HL-60 (cell line): ENCODE measurements at places on chromosomes 13 and 19.
A peak's percentile ranks its signal among the peaks of the same experiment; 100 is the strongest.

- DNase-seq: peak; percentile 39
Measured at GRCh38 chr13:72221276-72221962, 354.4 kb upstream of the DACH1 start.

GRCh38 chr19:41682437-41682836, 5.6 kb downstream of the CEACAM7 start:
- DNase-seq: no peak

- peak; percentile 47 for DNase-seq
Measured at GRCh38 chr13:30107521-30108136, 199.7 kb downstream of the KATNAL1 start.

DNA sequence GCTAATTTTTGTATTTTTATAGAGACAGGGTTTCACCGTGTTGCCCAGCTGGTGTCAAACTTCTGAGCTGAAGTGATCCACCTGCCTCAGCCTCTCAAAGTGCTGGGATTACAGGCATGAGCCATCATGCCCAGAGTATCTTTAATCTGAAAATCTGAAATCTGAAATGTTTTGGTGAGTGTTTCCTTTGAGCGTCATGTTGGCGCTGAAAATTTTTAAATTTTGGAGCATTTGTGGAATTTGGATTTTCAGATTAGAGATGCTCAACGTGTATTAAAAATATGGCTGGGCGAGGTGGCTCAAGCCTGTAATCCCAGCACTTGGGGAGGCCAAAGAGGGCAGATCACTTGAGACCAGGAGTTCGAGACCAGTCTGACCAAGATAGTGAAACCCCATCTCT, 5.1 kb upstream of the CPAMD8 start:
- DNase-seq: no peak

GRCh38 chr19:44903602-44904425, 1.8 kb upstream of the APOE start:
- DNase-seq: peak; percentile 72

GRCh38 chr19:54231077-54231931, 8.5 kb upstream of the LILRB3 start:
- DNase-seq: peak; percentile 78

- DNase-seq: peak; percentile 99
Measured at GRCh38 chr19:35908973-35909683, 1.0 kb upstream of the TYROBP start.

DNA sequence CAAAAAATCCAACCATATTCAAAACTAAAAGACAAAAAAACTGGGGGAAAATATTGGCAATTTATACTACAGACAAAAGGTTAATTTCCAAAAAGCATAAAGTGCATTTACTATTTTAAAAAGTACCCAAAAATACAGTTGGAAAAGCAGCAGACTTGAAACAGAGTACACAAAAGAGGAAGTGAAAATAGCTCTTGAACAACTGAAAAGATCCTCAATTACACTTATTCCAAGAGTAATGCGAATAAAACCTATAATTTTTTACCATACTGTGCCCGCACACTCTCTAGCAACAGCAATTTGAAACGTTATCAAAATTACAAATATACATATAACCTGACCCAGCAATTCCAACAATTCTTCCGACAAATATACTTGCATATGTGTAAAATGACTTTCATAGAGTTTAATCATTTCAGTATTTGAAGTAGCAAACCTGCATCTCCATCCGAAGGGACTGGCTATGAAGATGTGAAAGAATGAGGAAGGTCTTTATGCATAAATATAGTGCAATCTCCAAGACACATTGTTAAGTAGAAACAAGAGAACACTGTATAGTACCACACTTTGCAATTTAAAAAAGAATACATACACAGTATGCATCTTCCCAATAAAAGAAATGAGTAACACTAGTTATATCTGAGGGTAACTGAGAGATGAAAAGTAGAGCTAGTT, 25.4 kb downstream of the ALG5 start:
- no peak for DNase-seq

- no peak for DNase-seq
Measured at GRCh38 chr13:69287050-69287698, 820.5 kb upstream of the ATXN8OS start.

DNA sequence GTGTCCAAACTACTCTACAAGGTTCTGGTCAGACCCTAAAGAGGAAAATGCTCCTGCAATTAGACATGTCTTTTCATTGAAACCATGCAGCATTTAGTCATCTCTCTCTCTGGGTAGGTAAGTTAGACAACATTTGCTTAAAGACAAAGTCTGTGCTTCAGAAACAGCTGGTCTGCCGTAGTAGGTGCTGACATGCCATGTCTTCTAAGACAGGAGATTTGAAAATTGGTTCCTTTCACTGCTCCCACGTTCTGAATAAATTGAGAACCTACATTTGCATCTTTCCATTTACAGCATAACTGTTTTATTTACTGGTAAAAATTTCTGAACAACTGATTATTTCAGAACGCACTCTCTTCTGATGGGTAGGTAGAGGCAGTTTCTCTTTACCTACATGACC, 494.0 kb downstream of the EFNB2 start:
- no peak for DNase-seq

GRCh38 chr13:49933511-49933910, 2.6 kb downstream of the SPRYD7 start:
- DNase-seq: no peak

- no peak for DNase-seq
Measured at GRCh38 chr13:100234524-100235136, 145.7 kb downstream of the PCCA start.

- peak; percentile 82 for DNase-seq
Measured at GRCh38 chr13:114111577-114111976, 20.8 kb downstream of the RASA3 start.

DNA sequence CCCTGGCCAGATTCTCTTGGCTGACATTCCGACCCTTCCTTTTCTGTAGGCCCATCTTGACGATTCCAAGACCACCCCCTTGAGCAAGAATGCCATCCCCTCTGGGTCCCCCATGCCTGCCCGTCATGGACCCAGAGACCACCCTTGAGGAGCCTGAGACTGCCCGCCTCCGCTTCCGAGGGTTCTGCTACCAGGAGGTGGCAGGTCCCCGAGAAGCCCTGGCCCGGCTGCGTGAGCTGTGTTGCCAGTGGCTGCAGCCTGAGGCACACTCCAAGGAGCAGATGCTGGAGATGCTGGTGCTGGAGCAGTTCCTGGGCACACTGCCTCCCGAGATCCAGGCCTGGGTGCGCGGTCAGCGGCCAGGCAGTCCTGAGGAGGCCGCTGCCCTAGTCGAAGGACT, 978 bp downstream of the ZNF446 start:
- DNase-seq: no peak

- no peak for DNase-seq
Measured at GRCh38 chr13:114213980-114214379, 20.7 kb upstream of the CDC16 start.

- DNase-seq: no peak
Measured at GRCh38 chr13:21504379-21504778, 45.3 kb upstream of the ZDHHC20 start.

DNA sequence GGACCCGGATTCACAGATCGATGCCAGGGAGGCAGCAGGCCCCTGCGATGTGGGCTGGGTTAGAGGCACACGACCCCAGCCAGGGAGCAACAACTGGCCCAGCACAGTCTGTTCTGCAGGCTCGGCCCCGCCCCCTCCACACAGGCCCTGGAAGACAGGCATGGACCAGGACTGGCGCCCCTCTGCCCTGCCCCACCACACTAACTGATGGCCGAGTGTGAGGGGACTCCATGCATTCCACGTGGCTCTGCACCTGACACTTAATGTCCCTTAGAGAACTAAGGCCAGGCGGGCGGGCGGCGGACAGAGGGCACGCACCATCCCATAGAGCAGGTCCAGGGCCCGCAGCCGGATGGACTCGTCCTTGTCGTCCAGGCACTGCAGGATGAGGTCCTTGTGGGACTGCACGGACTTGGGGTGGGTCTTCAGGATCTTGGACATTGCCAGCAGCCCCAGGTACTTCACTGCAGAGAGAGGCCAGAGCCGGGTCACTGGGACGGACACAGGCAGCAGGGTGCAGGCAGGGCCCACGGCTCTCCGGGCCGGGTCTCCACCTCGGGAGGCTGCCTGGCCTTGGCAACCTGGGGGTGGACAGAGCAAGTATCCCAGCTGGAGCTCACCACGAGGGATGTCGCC, 24.8 kb downstream of the IZUMO4 start:
- DNase-seq: no peak

- no peak for DNase-seq
Measured at GRCh38 chr19:30155381-30156200, 213.6 kb downstream of the URI1 start.

GRCh38 chr13:97855570-97856303, 97.7 kb upstream of the IPO5 start:
- peak; percentile 15 for DNase-seq

DNA sequence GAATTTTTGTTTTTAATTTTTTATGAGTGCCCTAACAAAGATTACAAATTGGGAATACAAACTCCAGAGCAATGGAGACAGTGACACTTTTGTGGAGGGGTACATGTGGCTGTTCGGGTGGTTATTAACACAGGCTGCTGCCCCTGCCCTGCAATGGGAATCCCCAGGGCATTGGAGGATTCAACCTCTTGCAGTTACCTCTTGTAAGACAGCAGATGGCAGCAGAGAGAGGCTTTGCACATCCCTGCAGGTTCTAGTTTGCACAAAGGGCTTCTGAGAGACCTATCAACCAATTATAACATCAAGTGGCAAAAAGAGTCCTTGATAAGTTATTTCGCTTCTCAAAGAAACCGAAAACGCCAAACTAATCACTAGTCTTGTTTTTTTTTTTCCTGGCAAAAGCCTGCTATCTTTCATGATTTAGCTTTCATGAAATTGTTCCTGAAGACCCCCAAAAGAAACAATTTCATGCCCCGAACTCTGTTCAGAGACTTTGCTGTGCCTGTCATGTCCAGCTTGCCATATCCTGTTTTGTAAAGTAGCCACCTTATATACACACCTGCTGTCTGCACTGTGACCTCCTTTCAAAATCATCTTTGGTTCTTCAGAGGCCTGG, 10.4 kb downstream of the GJB2 start:
- peak; percentile 51 for DNase-seq

DNA sequence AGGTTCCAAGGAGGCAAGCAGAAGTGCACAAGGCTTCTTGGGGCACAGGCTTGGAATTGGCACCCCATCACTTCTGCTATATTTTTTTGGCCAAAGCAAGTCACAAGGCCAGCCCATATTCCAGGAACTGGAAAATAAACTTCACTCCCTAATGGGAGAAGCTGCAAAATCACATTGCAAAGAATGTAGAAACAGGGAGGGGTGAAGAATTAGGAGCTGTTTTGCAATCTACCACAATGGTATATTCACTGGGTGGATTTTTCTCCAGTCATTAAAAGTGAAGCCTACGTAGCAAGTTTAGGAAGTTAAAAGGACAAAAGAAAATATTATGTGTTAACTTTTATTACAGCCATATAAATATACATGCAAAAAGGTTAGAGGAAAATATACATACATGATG, 464.8 kb downstream of the COG6 start:
- DNase-seq: no peak

DNA sequence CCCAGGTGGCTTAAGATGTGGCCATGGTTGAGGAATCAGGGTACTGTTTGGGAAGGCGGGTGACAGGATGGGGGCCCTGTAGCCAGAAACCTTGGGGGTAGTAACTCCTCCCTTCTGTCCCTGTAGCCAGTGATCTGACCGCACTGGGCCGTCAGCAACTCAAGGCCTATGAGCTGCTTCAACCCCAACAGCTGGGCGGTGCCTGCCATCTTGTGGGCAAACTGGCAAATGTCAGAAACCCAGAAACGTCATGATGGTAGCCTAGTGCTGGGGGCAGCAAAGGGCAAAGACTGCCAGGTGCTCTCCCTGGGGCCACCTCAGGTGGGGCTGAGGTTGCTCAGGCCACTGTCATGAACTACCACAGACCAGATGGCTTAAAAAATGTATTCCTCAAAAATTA, 3.5 kb downstream of the COPE start:
- no peak for DNase-seq

DNA sequence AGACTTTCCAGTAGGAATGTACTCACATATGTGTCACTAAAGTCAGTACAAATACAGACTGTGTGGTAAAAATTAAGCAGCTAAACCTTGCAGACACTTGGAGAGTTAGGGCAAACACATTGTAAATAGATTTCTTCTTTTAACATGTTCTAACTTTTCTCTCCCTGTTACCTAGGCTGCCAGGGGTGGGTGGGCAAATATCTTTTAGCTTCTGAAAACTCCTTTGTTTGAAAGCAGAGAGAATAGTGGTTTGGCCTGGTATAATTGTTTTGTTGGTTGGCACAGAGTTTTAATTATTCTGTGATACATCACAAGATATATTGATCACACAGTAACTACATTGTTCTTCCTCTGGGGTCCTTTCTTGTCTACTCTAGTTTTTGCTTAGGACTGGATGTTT, 289.8 kb upstream of the DACH1 start:
- DNase-seq: no peak

- no peak for DNase-seq
Measured at GRCh38 chr19:2170219-2170618, 6.5 kb downstream of the DOT1L start.

GRCh38 chr19:40754611-40755247, 3.7 kb downstream of the SNRPA start:
- no peak for DNase-seq

GRCh38 chr19:16073988-16074387, 2.3 kb upstream of the TPM4 start:
- peak; percentile 39 for DNase-seq

DNA sequence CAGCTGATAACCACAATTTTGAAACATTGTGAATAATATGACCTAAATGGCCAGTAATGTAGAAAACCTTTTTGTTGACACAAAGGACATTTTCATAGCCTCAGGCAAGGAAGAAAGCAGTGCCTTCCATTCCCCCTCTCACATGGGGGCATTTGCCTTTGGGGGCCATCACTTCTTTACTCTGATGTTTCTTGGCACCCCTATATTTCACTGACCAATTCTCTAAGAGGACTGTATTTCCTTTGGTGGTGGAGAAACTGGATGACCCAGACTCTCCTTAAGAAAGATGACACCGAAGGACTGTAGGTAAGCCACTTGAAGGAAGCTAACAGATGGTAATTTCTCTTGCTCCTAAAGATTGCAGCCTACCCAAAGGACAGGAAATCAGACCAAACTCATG, 254.6 kb downstream of the DCLK1 start:
- DNase-seq: no peak

DNA sequence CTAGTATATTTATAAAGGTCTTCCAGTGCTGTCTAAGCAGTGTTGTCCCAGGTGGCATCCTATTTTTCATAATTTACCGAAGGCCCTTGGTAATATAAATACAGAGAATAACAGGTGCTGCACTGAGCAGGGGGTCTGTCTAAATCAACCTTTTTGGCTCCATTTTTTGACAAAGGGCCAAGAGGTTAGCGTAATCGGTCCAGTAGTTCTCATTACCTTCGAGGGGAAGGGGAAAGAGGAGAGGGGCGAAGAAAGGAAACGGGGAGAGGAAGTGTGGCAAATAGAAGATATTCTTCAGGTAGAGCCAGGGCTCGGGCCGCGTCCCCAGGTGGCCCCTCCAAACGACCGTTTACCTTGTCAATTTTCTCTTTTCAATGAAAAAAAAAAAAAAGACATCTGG, 749 bp upstream of the PAN3 start:
- DNase-seq: no peak

GRCh38 chr13:90187478-90188350, 1159.8 kb upstream of the MIR17HG start:
- DNase-seq: no peak

- DNase-seq: no peak
Measured at GRCh38 chr13:51444922-51445321, 7.9 kb downstream of the INTS6 start.
